Epithelial cell of prostate (primary cell): ENCODE measurements at places on chromosomes 5 and 9.

DNA sequence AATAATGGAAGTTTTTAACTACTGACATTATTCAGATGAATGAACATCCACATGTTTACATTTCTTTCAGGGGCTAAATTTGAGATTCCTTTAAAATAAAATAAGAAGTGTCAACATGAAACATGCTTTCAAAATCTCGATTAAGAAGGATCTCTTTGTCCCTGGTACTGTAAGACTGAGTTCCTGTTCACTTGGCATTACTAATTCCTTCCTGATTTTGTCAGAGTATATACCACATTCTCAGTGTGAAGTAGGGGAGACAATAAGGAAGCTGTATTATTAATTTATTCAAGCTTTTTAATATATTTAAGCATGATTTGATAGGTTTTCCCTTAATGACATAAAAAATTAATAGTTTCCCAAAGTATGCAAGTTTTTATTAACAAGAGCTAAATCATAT is 81.5 kb upstream of the GRHPR start:
- no peak for DNase-seq

DNA sequence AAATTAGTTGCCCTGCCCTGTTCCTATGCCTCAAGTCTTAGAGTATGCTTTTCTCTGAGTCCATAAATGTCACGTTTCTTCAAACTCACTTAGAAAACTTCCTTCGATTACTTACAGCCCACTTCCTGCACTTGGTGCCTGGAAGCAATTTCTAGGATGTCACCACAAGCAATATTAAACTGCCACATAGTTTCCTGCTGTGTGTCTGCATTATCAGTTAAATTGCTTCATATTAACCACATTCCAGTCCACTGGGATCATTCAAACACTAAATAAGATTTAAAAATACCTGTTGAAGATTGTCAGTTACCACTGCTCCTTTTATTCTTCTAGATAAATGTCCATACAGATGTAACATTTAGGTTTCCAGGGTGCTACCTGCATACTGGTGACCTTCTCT is 4.1 kb downstream of the DENND1A start:
- DNase-seq, result no peak

DNA sequence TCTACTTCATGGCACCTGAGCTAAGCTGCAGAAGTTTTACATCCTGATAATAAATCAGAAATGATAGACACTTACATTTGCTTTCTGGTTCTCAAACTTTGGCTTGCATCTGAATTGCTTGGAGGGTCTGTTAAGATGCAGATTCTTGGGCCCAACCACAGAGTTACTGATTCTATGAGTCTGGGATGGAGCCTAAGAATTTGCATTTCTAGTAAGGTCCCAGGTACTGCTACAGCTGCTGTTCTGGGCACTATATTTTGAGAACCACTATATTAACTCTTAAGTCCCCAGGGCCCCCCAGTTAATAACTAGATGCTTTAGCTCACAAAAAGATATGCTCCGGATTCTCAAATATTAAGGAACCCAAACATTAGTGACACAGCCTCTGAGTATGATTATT is 69.8 kb upstream of the DAB2 start:
- DNase-seq, result no peak

DNA sequence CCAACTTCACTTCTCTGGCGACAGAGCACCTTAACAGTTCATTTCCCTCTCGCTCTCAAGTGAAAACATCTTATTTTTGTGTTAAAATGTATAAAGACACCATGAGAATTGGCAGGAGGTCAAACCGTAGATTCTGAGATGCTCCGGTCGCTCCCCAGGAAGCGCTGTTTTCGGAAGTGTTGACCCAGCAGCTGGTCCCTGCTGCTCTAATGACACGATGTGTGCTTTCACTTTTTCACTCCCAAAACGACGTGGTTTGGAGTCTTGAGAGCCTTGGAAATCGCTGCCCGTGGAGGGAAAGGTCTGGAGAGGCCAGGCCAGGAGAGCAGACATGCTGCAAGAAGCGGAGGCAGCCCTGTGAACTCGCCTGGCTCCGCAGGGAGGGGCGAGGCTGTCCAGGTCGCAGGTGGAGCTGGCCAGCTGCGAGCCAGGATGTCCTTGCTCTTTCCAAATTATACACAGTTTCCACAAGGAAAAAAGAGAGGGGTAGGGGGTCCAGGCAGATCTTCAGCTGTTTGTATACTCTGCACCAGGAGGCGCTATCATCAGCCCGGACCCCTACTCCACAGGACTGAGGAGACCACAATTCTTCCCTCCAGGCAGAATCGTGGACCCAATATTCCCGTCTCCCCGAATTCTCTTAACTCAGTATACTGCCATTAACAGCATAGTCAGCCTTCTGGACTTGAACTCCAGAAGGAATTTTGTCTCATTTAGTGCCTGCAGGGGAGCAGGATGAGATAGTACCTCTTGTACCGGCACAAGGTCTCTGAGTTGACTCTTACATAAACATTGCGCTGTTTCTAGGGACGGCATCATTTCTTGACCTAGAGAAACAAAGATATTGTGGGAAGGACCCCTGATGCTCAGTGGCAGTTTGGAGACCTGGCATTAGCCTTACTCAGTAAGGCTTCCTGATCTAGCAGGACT is 248.6 kb upstream of the ANKRD55 start:
- no peak for DNase-seq

DNA sequence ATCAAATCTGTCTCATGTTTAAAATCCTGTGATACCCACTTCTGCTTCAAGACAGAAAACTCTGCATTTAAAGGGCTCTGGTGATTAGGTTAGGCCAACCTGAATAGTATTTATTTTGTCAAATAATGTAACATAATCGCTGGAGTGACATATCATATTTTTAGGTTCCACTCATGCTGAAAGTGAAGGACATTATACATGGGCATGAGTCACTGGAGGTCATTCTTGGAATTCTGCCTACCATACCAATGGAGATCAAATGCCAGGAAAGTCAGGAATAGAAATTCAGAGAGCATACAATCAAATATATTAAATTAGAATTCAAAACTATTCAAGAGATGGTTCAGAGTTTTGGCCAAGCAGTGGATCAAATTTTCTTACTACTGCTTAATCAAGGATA is 97.1 kb upstream of the PRSS3 start:
- DNase-seq, result no peak

DNA sequence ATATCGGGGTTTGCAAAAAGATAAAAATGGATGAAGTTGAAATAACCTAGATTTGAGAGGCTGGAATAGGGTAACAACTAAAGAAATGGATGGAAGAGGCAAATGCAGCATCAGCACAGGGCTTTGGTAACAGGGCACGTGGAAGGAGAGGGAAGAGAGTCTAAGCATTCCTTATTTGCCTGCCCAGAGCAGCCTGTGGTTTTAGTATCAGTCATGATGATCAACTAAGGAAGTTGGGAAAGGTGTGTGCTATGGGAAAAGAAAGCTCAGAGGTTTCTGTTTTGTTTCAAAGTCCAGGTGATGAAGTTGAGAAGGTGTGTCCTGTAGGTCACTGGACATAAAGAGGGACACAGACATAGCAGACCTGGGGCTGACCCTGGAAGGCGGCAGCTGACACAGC is 28.8 kb downstream of the GAS1 start:
- DNase-seq, result peak; percentile 3

DNA sequence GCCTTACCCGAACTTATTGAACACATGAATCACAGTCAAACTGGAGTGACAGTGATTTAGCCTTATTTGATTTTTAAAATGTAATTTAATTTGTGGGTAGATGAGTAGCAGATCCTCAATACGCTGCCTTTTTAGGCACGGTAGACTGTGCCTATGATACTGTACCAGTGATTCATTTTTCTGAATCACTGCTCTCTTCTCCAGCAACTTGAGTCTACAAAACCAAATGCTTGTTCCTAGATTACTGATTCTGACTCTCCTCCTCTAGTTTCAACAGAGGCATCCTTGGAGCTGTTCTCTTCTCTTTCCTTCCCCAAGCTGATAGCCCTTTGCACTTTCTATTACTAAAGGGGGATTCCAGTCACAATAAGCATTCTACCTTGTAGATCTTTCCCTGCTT is 94.3 kb upstream of the IL7R start:
- DNase-seq, result no peak

DNA sequence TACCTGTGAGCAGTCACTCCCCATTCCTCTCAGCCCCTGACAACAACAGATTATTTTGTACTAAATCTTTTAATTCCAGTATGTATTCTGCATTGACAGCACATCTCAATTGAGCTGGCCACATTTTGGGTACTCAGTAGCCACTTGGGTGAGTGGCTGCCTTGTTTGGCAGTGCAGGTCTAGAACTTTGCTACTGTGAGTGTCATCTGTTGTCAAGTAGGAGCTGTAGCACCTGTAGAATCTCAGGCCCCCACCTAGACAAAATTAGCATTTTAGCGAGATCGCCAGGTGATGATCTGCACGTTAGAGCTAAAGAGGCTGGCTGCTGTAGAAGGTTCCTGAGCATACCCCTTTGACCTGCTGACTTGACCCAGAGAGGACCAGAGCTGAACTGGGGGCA is 44.4 kb upstream of the CPEB4 start:
- no peak for DNase-seq

GRCh38 chr5:126394211-126394788 is 28.9 kb upstream of the GRAMD2B start:
- no peak for DNase-seq

- no peak for DNase-seq
These were observed 78.8 kb downstream of the GPR21 start for GRCh38 chr9:123112015-123112975.

GRCh38 chr5:42302186-42302585 is 121.1 kb upstream of the GHR start:
- DNase-seq, result no peak

DNA sequence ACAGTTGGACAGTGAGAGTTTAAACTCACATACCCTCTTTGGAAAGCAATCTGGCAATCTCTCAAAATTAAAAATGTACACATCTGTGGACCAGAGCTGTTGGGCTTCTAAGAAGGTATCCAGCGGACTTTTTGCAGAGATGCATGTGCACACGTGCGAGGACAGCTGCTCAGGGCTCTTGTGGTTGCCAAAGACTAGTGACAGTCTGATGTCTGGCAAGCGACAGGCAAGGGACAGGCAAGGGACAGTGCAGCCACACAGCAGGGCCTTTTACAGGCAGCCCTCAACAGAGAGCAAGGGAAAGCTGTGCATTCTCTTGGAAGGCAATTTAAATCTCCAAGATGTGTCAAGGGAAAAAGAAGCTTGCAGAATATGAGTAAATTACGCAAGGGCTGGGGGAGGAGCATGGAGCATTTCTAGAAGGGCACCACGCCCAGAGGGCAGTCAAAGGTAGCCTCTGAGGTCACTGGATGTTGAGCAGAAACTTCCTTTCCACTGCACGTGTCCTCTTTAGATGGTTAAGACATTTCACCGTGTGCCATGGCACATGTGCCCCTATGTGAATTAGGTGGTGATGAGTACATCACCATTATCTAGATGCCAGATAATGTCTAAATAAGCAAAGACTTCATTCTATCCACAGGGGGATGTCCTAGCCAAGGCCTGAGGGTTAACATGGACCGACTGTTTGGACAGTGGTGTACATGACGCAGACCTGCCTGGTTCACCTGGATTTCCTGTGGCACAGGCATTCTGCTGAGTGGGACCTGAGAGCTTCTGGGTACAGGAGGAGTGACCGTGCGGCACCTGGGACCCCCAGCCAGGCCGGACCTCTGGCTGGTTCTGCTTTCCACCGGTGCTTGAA is 9.1 kb downstream of the GFPT2 start:
- no peak for DNase-seq

DNA sequence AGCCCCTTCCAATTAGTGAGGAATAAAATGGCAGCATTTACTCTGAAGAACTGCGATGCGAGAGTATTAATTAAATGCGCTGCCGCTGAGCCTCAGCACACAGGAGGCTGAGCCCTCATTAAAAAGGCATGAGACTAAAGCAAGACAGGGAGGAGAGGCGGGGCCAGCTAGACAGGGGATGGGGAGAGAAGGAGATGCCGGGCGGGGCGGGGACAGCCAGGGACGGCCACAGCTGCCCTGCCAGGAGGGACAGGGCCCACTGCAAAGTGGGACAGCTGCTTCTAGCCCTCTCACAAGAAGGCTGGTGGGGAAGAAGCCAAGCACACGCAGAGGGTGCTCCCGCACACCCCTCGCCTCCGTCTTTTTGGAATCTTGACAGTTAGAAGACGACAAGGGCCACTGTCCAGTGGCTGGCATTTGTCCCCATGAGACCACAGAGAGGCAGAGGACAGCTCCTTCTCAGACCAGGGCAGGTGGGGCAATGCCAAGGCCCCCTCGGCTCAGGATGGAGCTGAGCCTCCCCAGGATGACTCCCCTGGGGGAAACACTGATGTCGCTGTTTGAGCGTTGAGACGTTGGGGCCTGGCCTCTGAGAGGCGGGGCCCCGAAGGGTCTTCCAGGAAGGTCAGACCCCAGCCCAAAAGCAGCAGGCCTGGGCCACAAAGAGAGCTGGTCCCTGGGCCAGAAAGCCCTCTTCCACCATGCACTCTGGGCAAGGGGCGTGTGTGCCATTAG is 26.9 kb downstream of the ADAMTS2 start:
- no peak for DNase-seq

GRCh38 chr9:18849890-18850677 is 182.9 kb downstream of the SAXO1 start:
- no peak for DNase-seq

- DNase-seq, result no peak
These were observed 30.1 kb downstream of the SLC38A9 start for GRCh38 chr5:55682071-55682470.

DNA sequence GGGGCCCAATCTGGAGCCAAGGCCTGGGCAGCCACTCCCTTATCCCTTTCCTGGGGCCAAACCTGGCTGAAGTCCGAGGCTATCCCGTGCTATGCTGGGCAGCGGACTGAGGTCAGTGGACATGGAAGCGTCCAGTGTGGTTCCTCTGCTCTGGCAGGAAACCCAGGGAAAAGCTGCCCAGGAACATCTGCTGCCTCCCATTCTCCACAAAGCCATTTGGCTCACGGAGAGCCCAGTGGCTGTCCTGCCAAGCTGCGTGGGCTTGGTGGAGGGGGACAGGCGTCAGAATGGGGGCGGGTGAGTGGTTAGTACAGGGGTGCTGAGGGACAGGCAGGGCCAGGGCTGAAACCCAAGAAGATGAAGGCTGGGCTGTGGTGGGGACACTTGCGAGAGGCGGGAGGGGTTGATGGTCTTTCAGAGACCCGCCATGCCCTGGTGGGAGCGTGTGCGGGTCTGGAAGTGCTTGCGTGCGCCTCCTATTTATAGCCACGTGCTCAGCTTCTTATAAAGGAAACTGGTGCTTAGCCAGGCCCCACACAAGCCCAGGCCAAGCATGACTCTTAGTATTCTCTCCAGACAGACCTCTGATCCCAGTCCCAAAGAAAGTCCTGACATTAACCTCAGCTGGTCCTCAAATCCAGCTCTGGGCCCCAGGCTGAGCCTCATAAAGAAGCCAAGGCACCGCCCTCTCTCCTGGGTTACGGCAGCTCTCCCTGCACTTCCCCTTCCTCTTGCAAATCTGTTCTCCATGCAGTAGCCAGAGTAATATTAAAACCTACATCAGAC is 9.4 kb upstream of the SLC6A7 start:
- DNase-seq, result no peak
